Islet precursor cell (in vitro differentiated cells): ENCODE measurements at places on chromosomes 16 and 17.

DNA sequence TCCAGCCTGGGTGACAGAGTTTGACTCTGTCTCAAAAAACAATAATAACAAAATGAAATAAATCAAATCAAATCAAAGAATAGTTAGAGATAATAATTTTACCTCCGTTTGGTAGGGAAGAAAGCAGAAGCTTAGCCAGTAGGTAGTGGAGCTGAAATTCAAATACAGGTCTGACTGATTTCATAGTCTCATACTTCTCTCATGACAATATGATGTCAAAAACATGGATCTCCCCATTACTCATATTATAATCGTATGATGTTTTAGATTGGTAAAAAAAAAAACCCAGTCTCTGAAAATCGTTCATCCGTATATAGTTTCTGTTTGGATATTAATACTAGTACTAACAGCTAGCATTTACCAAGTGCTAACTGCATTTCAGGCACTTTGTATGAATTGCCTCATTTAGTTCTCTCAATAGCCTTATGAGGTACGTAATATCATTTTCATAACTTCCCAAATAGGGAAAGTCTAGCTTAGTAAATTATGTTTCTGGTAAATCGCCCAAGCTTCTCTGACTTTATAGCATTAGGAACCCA is 48.7 kb downstream of the CDH8 start:
- no peak for DNase-seq

GRCh38 chr17:32590974-32591373 is 104.2 kb downstream of the CDK5R1 start:
- no peak for DNase-seq

GRCh38 chr17:13883659-13884058 is 185.6 kb upstream of the COX10 start:
- DNase-seq = no peak

DNA sequence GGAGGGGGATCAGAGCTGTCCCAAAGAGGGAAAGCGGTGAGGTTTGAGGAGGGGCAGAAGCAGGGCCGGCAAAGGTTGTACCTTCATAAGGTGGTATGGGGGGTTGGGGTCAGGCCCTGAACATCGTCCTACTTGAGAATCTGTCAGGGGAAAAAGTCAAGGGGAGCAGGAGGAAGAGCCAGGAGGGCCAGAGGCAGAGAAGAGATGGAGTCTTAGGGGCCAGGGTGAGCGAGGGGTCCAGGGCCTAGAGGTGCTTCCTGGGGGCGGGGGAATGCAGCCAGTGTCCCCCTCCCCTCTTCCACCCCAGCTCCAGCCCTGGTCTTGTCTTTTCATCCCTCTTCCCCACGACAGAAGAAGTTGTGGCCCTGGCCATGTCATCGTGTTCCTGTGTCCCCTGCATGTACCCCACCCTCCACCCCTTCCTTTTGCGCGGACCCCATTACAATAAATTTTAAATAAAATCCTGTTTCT is 1.3 kb upstream of the PRRT2 start:
- no peak for DNase-seq

GRCh38 chr17:69500911-69501429 is 86.5 kb downstream of the MAP2K6 start:
- no peak for DNase-seq

- DNase-seq = no peak
Observed at GRCh38 chr17:68954146-68954896, 871 bp downstream of the ABCA8 start.

DNA sequence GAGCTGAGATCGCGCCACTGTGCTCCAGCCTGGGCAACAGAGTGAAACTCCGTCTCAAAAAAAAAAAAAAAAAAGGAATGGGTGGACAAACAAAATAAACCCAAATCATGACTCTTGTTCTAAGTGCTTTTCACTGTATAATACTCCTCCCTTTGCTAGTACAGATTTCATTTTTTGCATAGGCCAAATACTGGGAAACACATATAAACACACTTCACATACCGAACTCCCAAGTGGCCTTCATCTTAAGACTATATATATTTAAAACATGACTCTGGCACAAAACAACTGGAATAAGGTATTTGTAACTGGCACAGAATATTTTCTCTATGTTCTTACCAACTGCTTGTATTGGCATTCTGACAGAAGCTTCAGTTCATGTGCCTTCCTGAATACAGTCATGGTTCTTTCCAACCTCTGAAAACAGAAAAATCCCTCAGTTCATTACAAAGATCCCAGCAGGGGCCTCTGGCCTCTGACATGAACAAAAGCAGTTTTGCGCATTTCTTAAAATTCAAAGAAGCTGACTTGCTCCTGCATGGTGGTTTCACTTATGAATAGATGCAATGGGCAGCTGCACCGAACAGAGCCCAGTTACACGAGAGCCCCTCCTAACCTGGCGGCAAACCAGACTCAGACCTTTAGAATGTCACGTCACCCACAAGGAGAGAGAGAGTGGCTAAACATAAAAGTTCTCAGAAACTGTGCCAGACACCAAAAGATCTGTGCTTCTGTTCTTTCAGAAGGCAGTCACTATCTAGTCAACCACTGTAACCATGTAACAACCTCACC is 19.1 kb upstream of the COPRS start:
- DNase-seq = no peak

GRCh38 chr17:3004150-3004801 is 59.1 kb downstream of the OR1D5 start:
- peak; percentile 53 for DNase-seq

DNA sequence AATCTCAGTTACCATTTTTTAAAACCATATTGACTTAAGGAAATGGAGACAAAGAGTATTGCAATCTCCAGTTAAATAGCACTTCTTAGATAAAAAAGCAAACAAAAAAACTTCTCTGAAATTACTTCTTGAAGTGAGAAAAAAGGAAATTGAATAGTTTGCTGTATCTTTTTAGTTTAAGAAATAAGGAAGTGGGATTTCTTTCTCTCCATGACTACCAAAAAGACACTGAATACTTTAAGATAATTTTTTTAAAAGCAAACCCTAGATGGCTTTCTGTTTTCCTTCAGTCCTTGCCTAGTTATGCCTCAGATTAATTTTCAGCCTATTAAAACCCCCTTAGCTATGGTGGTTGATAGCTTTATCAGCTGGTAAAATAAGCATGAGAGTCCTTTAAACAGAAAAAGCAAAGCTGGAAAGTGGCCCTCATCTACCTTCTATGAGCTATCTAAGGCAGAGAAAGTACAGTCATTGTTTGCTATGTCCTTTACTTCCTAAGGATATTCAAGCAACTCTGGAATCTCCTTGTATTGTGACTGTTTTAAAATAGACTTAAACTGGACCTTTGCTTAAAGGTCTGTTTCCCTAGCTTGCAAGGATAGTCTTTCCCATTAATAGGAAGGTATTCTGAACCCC is 28.6 kb downstream of the TPPP3 start:
- DNase-seq = no peak

DNA sequence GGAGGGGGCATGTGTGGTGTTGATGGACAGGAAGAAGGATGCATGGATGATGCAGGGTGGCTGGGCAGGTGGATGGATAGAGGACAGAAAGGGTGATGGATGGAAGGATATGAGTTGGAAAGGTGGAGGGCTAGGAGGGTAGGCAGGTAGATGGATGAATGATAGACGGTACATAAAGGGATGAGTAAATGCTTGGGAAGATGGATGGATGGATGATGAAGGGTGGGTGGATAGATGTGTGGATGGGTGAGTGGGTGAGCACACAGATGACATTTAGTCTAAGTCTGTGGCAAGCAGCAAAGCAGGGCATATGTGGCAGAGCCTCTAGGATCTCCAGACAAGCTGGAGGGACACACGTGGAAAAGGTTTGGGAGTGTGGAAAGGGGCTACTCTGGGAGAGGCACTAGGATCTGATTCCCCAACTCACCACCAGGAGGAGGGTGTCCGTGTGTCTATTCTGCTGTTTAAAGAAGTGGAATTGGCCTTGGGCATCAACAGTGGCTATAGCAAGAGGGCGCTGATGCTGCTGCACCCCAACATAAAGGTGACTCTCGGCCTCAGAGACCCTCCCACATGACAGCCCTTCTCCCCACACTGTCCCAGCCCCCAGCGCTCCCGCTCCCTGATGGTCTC is 8.2 kb downstream of the PLD2 start:
- DNase-seq = no peak

DNA sequence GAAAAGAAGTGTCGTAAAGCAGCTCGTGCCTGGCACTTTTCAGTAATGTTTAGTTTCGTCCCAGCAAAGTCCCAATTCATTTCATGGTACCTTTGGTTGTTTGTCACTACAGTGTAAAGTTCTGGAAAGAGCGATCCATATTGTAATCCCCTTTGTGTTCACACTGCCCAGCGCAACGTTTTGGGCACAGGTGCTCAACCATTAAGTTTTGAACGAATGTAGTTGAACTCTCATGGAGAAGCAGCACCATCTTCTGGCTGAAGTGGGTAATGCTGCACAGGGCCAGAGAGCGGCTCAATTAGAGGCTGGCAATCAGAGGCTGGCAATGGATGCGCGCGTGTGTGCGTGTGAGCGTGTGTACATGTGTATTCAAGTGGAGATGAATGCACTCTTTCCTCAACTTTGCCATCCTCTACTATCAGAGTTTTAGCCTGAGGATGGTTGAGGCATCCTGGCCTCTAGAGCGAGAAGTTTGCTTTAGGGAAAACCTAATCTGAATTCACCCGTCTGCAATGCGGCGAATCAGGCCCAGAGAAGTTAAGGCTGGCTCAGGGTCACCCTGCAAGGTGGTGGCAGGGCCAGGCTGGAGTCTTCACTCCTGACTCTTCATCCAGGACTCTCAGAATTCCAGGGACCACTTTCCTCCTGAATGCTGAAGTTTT is 29.9 kb downstream of the DYNLL2 start:
- DNase-seq = peak; percentile 92

GRCh38 chr16:10037751-10038150 is 144.5 kb downstream of the GRIN2A start:
- DNase-seq = peak; percentile 74

GRCh38 chr17:3639981-3640596 is 3.5 kb downstream of the CTNS start:
- DNase-seq = no peak

DNA sequence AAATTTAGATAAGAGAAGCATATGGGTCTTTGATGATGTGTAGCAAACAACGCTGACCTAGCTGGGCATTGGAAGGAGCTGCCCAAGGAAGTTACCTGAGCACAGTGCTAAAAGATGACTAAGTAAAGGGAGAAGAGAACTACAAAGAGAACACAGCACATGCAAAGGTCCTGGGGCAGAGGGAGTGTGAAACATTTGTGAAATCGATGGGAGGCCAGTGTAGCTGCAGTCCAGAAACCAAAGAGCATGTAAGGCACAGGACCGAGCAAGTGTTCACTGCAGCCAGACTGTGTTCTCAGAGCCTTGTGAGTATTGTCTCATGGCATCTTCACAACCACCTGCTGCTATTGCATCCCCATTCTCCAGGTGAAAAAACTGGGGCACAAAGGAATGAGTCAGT is 44.9 kb downstream of the ARHGAP27 start:
- DNase-seq = no peak

DNA sequence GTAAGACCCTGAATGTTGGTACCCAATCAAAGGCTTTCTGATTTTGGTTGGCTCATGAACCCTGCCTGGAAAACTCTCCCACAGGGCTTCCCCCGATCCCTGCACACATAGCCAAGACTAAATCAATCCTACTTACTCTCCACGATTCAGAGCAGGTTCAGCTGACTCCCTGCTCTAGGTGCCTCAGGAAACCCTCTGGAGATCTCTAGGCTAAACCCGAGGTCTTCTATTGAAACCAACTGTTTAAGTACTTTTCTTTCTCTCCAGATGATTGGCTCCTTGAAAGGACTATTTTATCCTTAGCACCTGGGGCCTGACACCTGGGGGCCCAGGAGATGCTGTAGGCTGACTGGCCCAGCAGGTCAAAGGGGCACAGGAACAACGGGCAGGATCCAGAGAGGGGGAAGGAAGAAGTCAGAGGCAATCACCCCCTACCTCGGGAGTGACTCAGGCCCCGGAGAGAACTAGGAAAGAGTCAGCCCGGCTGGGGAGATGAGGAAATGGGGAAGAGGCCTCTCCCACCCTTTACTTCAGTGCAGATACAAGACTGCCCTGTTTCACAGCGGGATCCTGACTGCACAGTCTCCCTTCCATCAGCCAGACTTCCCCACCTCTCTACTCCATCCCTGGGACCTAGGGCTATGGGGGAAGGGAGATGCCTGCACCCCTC is 2.0 kb downstream of the TBC1D10B start:
- DNase-seq = peak; percentile 55

GRCh38 chr17:13367154-13367553 is 234.6 kb downstream of the HS3ST3A1 start:
- no peak for DNase-seq

DNA sequence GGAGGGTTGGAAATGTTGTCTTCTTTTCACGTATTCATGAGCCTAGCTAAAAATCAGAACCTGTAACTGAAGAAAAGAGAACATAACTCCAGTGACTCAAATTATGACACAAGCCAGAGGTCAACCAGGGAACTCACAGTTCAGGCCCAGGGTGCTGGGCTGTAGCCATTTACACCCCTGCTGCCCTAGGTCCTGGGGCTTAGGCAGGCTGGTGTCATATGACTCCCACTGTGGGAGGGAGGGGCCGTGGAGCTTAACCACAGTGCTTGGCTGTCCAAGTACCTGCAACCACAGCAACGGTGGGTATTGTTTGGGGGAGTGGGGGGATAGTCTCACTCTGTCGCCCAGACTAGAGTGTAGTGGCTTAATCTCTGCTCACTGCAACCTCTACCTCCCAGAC is 71.1 kb upstream of the AMZ2 start:
- no peak for DNase-seq

DNA sequence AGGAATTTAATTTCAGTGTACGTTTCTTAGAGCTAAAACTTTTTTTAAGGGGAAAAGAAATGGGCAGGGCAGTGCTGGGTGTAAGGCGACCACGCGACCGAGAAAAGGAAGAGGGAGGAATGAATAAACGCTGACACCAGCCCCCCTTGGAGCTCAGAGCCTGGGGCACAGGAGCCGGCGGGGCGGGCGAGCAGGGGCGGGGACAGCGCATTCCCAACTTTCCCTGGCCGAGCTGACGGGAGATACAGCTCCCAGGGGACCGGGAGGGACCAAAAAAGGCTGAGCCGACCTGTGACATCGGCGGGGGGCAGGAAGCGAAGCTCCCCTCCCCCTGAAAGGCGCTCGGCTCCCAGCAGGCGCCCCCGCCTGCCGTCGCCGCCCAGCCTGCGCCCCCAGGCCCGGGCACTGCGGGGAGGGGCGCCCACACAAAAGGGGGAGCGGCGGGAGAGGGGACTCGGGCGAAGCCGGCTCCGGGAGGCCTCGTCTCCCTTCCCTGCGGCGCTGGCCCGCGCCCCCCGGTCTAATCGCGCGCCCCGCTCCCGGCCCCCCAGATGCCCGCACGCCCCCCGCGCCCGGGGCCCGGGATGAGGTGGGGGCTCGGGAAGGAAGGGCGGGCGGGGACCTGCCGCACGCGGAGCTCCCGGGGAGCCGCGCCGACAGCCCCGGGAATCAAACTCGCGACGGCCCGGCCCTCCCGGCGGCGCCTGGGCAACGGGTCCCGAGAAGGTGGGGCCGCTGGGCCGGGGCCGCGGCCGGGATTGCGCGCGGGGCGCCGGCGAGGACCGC is 622 bp downstream of the CUEDC1 start:
- DNase-seq = peak; percentile 94

- DNase-seq = no peak
Observed at GRCh38 chr17:18144855-18145254, 36.3 kb downstream of the MYO15A start.

- no peak for DNase-seq
Observed at GRCh38 chr17:73432624-73433190, 120.9 kb upstream of the CDC42EP4 start.
